GM13976 (cell line): ENCODE measurements at places on chromosomes 7 and 10.

DNA sequence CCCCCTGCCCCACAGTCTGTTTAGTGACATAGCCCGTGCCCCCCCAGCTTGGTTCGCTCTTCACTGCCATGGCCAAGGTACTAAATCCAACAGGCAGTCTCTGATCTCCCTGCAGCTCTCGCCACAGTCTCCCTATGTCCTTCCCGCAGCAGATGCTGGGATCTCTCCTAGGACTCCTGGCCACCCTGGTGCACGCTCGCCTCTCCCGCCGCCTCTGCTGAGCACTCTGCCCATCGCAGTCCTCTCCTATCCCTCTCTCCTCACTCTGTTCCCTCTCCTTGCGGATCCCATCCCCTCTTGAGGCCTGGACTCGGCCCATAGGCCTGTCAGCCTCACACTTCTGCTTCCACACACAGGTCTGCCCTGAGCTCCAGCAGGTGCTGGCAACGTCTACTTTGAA is 204.8 kb upstream of the TCERG1L start:
- no peak for DNase-seq

GRCh38 chr10:77636967-77637531 is 559 bp downstream of the KCNMA1 start:
- no peak for DNase-seq

GRCh38 chr7:100801833-100802568 is 25.3 kb downstream of the EPHB4 start:
- peak; percentile 35 for DNase-seq

- no peak for DNase-seq
These were observed 160.2 kb downstream of the SRPK2 start for GRCh38 chr7:105228555-105228954.

- DNase-seq: peak; percentile 64
These were observed 712 bp downstream of the ITPRIP start for GRCh38 chr10:104337521-104337984.

DNA sequence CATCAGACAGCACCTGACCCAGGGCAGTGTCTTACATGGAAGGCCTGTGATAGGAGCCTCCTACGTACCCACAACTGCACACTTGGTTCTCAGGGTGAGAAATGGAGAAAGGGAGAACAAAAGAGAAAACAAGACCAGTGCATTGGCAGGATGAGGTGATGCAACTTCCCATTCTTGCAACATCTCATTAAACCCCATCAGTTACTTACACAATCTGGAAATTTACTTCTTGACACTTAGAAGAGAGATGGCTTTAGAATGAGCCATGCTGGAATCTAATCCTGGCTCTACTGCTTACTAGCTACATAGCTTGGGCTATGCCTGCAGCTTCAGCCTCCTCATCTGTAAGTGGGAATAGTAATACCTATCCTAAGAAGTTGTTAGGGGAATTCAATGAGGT is 391.7 kb downstream of the KCNMA1 start:
- no peak for DNase-seq

- DNase-seq: no peak
These were observed 135.1 kb downstream of the DPY19L1 start for GRCh38 chr7:34902182-34902581.
